ENCODE measurements at places on chromosomes 12 and 14.

DNA sequence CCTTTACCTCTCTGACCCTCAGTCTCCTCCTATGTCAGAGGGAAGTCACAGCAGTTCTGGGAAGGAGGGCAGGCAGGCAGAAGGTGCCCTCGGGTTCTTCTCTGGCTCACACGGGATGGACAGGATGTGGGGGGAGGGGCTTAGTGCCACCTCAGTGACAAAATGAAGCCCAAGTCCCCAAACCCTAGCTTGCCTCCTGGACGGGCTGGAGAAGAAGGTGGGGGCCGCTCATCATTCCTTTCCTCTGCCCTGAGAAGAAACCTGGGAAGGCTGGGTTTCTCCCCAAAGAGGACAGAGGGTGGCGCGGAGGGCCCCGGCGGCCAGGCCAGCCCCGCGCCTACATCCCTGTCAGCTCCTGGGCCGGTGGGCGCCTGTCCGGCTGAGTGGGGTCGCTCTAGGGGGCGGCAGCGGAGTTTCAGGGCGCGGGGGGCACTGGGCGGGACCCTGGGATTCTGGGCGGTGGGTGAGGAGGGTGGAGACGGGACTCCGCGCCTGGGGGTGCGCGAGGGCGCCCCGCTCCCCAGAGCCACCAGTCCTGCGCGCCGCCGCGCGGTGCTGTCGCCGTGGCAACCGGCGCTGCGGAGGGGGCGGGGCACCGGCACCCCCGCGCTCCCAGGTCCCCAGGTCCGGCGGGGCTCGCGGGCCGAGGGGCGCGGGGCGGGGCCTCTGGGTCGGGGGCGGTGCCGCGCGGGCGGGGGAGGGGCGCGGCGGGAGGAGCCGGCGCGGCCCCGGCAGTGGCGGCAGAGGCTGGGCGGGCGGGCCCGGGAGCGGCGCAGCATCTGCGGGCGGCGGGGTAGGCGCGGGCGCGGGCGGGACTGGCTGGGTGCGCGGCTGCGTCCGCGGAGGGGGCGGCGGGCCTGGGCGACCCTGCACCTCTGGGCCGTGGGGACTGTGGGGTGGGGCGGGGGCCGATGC, at the start of gene TMEM121:
TMEM121 (plus strand) TSS at position 723 of the 915 bp plus-strand sequence. CDS start 2,252 bp downstream, outside the sequence.
- DNase-seq = no peak

- DNase-seq = no peak
Observed at GRCh38 chr12:117417004-117417403, 55.6 kb upstream of the NOS1 start.

GRCh38 chr12:85642288-85642687, 193.9 kb downstream of the RASSF9 start:
- DNase-seq = no peak

- no peak for DNase-seq
Observed at GRCh38 chr12:126147321-126147720, 1082.1 kb downstream of the AACS start.

DNA sequence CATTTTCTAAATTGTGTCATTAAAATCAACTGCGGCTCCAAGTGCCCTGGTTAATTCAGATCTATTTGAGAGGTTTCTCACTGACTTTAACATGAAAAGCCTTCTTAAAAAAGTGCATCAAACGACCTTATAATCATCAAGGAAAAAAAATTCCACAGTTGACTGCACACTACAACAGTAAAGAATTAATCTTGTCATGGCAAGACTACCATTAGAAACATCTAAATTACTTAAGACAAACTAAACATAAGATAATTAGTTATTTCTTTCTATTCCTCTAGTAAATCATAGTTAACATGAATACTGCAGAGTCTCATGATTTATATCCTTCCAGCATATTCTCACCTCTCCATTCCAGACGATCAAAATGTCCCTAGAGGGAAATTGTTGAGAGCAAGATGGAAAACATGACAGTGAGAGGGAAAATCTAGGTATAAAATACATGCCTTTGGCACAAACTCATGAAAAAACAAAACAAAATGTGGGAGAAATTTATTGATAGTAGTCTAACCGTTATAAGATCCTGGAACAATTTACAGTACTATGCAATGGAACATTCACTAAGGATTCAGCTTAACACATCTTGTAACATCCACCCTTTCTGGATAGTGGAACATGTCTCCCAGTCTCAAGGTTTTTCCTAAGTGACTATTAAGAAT, 112.5 kb downstream of the PRKD1 start:
- no peak for DNase-seq

GRCh38 chr12:113204804-113205203, 16.5 kb upstream of the TPCN1 start:
- no peak for DNase-seq

DNA sequence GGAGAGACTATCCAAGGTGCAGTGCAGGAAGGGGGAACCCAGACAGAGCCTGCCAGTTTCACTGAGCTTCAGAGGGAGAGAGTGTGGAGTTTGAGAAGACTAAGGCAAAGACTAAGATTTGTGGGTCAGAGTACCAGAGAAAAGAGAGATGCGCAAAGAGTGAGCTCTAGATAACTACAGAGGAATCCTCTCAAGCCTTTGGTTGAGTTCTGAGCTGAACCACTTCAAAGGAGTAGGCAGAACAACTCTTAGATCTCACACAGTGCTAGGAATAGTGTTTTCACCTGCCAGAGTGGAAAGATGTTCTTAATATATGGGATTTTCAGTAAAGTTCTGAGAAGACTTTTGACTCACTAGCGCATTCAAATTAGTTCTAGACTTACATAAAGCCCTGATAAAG, 10.7 kb upstream of the M6PR start:
- no peak for DNase-seq

- DNase-seq = no peak
Observed at GRCh38 chr12:59650588-59651228, 54.9 kb downstream of the SLC16A7 start.

DNA sequence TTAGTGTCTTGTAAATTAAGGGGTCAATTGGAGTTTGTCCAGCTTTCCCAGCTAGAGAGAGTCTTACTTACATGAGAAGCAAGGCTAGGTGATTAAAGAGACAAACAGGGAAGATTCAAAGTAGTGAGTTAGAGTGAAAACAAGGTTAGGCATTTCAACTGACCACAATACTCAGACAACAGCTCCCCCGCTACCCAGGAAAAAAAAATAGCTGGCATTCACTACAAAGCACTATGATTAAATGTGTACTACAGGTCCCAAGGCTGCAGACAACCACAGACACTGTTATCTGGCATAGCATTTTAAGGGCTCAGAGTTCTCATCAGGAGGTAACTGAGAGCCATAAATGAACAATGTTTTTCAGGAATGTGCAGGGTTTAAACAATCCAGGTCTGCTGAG, 680.9 kb downstream of the TMEM121 start:
- DNase-seq = no peak

DNA sequence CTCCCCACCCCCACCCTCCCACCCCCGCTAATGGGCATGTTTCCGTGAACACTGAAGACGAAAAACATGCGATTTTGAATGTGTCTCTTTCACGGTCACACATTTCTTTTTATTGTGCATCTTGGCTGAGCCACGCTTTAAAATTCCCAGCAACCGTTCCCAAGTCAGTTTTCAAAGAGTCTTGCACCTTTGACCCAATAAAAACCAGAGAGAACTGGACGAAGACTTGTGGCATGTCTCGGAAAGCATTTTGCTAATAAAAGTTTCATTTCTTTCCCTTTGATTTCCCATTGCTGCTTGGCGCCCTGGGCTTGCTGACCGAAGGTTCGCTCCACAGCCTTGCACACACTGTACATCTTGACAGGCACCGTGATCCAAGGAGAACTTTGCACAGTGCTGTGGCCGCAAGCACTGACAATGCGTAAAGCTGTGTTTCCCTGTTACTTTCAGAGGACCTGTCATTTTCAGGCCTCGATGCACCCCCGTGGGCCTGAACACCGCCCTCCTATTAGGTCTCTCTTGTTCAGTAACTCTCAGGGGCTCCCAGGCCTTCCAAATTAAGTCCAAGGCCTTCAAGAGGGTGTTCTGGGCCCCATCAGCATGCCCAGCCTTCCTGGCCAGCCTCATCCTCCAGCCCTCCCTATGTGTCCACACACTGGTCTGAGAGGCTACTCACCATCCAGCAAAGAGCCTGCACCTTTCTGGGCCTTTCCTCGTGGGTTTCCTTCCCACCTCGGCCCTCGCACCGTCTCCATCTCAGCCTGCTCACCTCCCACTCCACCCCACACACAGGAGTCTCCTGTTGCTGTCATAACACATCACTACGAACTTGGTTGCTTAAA, 63.4 kb upstream of the DIO3 start:
- DNase-seq = no peak

- DNase-seq = no peak
Observed at GRCh38 chr12:122079033-122079531, 526 bp downstream of the MLXIP start.

All from activated T-helper 1 cell treated with anti-CD3 and anti-CD28 coated beads, Interleukin-2, amount 50 U/mL, for 16 hours (primary cell).